ENCODE measurements at places on chromosomes 4 and X.

DNA sequence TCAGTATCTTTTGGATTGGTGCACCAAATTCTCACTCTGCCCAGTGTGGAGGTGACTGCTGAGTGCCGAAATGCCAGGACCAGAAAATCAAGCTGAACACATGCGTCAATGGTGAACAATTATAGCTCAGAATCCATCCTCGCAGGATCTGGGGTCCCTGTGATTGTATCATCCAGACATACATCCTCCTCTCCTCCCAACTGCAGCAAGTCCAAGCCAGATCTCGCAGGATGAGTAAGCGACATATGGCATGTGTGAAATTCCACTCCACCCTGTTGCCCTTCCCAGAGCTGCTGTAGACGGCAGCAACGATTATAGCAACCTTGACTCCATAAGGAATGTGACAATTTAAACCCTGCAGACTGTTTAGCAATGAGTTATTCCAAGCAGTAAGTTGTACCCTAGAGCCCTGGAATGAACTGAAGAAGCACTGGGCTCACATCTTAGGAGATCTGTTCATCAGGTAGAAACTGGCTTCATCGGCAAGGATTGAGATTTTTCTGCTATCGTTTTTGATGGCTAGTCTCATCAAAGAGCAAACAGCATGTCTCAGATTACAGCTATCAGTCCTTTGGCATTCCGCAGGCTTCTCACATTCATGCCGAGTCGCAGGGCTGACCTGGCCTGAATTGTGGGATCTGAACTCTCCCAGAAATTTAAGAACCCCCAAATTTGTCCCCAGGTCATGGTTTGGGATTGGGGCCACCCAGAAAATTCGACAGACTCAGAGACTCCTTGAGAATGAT, 35.5 kb upstream of the SORBS2 start:
- no peak for DNase-seq

DNA sequence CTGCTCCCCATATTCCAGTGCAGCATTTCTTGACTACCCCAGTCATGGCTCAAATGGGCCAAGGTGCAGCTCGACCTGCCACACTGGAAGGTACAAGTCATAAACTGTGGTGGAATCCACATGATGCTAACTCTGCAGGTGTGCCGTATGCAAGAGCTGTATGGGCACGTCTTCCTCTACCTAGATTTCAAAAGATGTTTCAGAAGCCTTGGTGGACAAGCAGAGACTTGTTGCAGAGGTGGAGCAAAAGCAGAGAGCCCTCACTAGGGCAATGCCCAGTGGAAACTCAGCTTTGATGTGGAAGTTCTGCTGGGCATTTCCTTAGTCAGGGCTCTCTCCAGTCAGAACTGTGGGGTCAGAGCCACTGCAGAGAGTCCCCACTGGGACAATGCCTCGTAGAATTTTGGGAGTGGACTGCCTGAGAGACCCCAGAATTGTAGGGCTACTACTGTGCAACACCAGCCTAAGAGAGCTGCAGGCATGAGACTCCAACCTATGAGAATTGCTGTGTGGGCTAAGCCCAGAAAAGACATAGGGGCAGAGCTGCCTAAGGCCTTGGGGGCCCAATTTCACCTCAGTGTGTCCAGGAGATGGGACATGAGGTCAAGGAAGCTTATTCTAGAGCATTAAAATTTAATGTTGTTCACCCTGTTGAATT, 65.7 kb downstream of the BEX3 start:
- DNase-seq = no peak

GRCh38 chrX:97845451-97845850, 961.7 kb downstream of the RPA4 start:
- DNase-seq = no peak

DNA sequence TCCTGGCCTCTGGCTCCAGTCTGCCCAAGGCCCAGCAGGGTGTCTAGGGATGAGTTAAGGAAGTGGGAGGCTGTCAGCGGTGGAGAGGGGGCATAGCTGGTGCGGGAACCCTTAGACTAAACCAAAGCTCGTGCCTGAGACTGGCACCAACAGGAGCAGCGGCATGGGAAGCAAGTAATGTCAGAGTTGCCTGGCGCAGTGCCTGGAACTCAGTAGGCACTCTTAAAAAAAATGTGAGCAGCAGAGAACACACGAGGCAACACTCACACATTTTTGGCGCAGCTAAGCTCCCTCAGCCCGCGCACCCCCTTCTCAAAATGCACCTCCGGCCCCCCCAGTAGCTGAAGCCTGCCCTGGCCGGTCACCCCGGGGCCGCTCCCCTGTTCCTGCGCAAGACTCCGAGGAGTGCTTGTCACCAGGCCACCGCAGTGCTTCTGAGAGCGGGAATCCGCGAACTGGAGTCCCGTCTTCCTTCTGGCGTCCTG, 583 bp downstream of the GABRE start:
- DNase-seq = no peak

GRCh38 chr4:186900984-186901383, 177.3 kb upstream of the FAT1 start:
- no peak for DNase-seq

GRCh38 chr4:80112236-80112635, 39.2 kb upstream of the ANTXR2 start:
- DNase-seq = no peak

GRCh38 chr4:107452717-107453630, 267.1 kb downstream of the PAPSS1 start:
- DNase-seq = no peak

DNA sequence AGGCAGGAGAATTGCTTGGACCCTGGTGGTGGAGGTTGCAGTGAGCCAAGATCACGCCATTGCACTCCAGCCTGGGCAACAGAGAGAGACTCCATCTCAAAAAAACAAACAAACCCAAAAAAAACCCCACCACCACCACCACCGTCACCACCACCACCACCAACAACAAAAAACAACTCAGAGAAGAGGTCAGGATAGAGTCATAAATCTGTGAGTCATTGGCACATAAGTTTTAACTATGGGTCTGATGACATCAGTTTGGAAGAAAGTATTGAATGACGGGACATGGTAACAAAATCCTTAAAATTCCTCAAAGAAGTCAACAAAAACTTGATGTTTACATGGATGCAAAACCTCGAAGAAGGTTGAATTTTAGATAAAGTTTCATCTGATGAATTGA, 288.0 kb upstream of the SFRP2 start:
- no peak for DNase-seq

- no peak for DNase-seq
Observed at GRCh38 chr4:39032218-39033085, at the start of gene TMEM156. Gene TMEM156, minus strand, starts transcription at chr4:39032409. Its CDS starts 96 bp downstream, at chr4:39032313.

- no peak for DNase-seq
Observed at GRCh38 chr4:6926681-6927478, 17.3 kb downstream of the TBC1D14 start.

GRCh38 chrX:20227116-20227515, 39.6 kb downstream of the RPS6KA3 start:
- no peak for DNase-seq

GRCh38 chrX:39204945-39205344, 403.7 kb downstream of the MID1IP1 start:
- no peak for DNase-seq

GRCh38 chrX:135695471-135695870, 18.0 kb upstream of the CT45A1 start:
- no peak for DNase-seq

DNA sequence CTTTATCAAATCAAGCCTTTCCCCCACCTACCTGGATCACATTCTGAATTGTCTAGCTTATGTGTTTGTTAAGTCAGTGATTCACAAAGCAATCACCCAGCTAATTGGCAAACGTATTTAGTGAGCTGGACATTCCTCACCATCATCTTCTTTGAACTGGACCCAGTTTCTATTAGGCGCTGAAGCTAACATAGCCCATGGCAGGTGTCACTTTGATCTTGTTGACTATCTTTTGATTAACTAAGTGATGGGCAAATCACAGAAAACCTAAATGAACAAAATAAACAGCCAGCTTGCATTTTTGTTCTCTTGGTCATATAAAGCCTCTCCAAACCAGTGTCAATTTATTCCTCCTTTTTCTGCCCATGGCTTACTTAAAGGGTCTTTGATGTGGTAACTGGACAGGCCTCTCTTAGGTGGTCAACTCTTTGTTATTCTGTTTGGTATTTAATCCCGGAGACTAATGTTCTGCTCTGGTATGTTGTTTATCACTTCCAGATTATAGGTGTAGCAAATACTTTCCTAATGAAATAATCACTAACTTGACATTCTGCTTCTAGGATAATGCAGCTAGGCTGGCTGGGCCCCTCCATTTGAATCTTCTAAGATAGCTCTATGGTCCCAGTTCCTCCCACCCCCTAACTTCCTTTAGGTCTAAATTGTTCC, 105.3 kb upstream of the SMIM10 start:
- DNase-seq = no peak

GRCh38 chrX:71652405-71652804, 14.9 kb upstream of the LOC101059915 start:
- DNase-seq = peak; percentile 53

GRCh38 chr4:25878676-25879075, 15.9 kb upstream of the SEL1L3 start:
- DNase-seq = no peak
